Activated CD4-positive, alpha-beta memory T cell treated with anti-CD3 and anti-CD28 coated beads, Interleukin-2, amount 10 ng/mL, durations not matched to agents 7 days and 5 days (primary cell): ENCODE measurements at places on chromosomes 4 and X. TPM values are rescaled to one million over a fixed set of nuclear protein-coding genes. Genes with fewer than 3 reads are reported as not detected.

- H3K36me3 ChIP-seq = no peaks in the 10 kb centered on the region
- no peaks in the 10 kb centered on the region for H3K27me3 ChIP-seq
- H3K4me1 ChIP-seq = no peaks in the 10 kb centered on the region
- no peak overlapping the region for H3K4me3 ChIP-seq
- no peak for DNase-seq
- H3K27ac ChIP-seq = no peak overlapping the region
Observed at GRCh38 chrX:88024022-88024421, 506.4 kb downstream of the KLHL4 start.

DNA sequence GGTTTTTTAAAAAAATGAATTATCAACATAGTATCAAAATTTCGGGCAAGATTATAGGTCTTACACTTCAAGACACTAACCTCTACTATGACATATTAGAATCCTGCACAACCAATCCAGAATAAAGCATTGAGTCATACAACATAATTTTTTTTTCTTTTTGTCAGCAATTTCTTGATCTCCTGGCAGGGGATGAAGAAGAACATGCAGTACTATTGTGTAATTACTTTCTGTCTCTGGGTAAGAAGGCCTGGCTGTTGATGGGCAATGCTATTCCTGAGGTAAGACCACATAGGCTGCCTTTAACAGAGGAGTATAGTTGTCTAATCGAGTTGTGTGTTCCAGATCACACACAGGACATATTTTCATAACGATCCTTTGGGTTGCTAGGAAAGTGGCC lies 67.5 kb downstream of the FBXL5 start:
- no peaks in the 10 kb centered on the region for H3K4me1 ChIP-seq
- DNase-seq = no peak
- H3K27ac ChIP-seq = no peak overlapping the region

- no peak overlapping the region for H3K4me3 ChIP-seq
- no peaks in the 10 kb centered on the region for H3K4me1 ChIP-seq
- H3K27me3 ChIP-seq = no peaks in the 10 kb centered on the region
Observed at GRCh38 chrX:5086388-5086787, 1142.3 kb downstream of the NLGN4X start.

DNA sequence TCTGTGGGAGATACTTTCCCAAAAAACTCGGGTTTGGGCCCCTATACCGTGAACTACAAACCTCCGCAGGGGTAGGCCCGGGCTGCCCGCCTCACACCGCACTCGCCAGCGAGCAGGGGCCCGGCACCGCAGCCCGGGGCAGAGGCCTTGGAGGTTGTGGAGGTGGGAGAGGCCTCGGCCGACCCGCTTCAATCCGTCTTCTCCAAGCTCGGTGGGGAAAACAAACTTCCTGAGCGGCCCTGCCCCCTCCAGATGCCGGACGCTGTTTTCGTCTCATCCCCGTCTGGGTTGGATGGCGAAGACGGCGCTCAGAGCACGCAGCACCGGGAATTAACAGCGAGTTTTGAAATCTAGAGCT lies 442 bp upstream of the MCUB start:
- peak; percentile 56 for DNase-seq
- peaks cover 47% of the 10 kb centered on the region for H3K4me1 ChIP-seq
- H3K27ac ChIP-seq = peak overlapping the region; percentile 94
- H3K27me3 ChIP-seq = no peaks in the 10 kb centered on the region

GRCh38 chr4:109499513-109499912 lies 60.5 kb upstream of the MCUB start:
- no peak overlapping the region for H3K27ac ChIP-seq
- H3K4me3 ChIP-seq = no peak overlapping the region
- no peaks in the 10 kb centered on the region for H3K27me3 ChIP-seq
- H3K36me3 ChIP-seq = peaks cover 62% of the 10 kb centered on the region
- H3K4me1 ChIP-seq = peaks cover 6% of the 10 kb centered on the region

GRCh38 chrX:7127056-7127455 lies 20.5 kb upstream of the STS start:
- no peaks in the 10 kb centered on the region for H3K27me3 ChIP-seq
- no peak overlapping the region for H3K27ac ChIP-seq
- no peak overlapping the region for H3K4me3 ChIP-seq
- peaks cover 4% of the 10 kb centered on the region for H3K36me3 ChIP-seq

- H3K4me1 ChIP-seq = peaks cover 20% of the 10 kb centered on the region
- no peak for DNase-seq
- no peaks in the 10 kb centered on the region for H3K36me3 ChIP-seq
- peak within 1 kb of the TSS; percentile 76 for H3K4me3 ChIP-seq
- peaks cover 51% of the 10 kb centered on the region for H3K27me3 ChIP-seq
Observed at GRCh38 chr4:95548738-95549245, at the start of gene UNC5C. TSS of gene UNC5C (minus strand) at chr4:95548973.

GRCh38 chr4:146238107-146238506 lies 23.8 kb downstream of the REELD1 start:
- no peaks in the 10 kb centered on the region for H3K36me3 ChIP-seq
- no peak overlapping the region for H3K27ac ChIP-seq
- no peak overlapping the region for H3K4me3 ChIP-seq
- H3K4me1 ChIP-seq = peaks cover 6% of the 10 kb centered on the region

GRCh38 chrX:257681-258289 lies 23.4 kb upstream of the PLCXD1 start:
- H3K4me1 ChIP-seq = no peaks in the 10 kb centered on the region
- no peak overlapping the region for H3K27ac ChIP-seq
- no peak overlapping the region for H3K4me3 ChIP-seq
- H3K36me3 ChIP-seq = no peaks in the 10 kb centered on the region
- no peaks in the 10 kb centered on the region for H3K27me3 ChIP-seq

- H3K27me3 ChIP-seq = peaks cover 2% of the 10 kb centered on the region
- no peaks in the 10 kb centered on the region for H3K36me3 ChIP-seq
- no peak overlapping the region for H3K4me3 ChIP-seq
- no peak overlapping the region for H3K27ac ChIP-seq
Observed at GRCh38 chrX:119067023-119067739, 5.6 kb upstream of the CT47C1 start.

GRCh38 chrX:136115126-136115903 lies 32.0 kb upstream of the FHL1 start:
- no peaks in the 10 kb centered on the region for H3K27me3 ChIP-seq
- no peaks in the 10 kb centered on the region for H3K36me3 ChIP-seq
- no peak overlapping the region for H3K4me3 ChIP-seq
- no peak overlapping the region for H3K27ac ChIP-seq

DNA sequence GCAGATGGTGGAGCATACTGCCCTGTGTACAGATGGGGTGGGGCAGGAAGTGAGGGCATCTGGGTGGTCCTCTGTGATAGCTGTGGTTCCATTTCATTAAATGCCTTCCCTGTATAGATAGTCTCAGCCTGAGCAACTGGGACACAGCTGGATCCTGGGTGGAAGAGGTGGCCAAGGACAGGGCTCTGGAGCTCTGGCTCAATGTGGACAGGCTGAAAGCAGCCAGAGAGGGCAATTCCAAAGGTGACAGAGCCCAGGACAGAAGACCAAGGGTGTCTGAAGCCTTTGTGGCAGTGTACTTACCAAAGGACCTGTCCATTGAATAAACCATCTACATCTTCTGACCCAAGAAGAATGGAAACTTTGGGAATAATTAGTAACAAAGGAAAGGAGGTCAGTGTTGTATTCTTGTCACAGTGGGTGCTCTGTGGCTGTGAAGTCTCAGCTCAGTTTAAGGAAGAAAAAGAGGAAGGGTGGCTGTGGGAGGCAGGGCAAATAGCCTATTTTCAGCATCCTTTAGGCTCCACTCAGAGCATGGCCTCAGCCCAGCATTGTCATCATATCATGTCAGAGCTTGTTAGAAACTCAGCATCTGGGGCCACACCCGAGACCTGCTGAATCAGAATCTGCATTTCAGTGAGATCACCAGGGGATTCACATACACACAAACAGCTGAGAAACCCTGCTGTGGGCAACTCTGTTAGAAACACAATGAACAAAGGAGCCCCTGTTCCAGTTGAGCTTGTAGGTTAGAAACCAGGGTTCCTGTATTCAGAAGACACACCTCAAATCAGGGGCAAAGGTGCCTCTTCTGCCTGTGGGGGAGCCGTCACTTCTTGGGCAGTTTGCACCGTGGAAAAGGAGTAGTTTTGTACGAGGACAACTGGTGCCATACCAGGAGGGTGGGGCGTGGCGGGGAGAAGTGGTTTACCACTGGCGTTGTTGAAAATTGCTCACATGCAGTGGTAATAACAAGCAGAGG lies 168.6 kb downstream of the PTTG2 start:
- peaks cover 74% of the 10 kb centered on the region for H3K4me1 ChIP-seq
- DNase-seq = peak; percentile 81
- H3K4me3 ChIP-seq = peak overlapping the region; percentile 50
- H3K27ac ChIP-seq = peak overlapping the region; percentile 97
- H3K27me3 ChIP-seq = peaks cover 4% of the 10 kb centered on the region

GRCh38 chr4:184420402-184420801 lies 53.9 kb downstream of the IRF2 start:
- DNase-seq = peak; percentile 45
- H3K36me3 ChIP-seq = peaks cover 73% of the 10 kb centered on the region
- H3K27ac ChIP-seq = peak overlapping the region; percentile 98
- H3K4me1 ChIP-seq = peaks cover 85% of the 10 kb centered on the region

Gene RBMX2
- total RNA-seq = 25.9 TPM

Gene MAEA
- 61.6 TPM for total RNA-seq

Gene CFAP99
- 0.08 TPM for total RNA-seq

Gene NXF2B
- not detected for total RNA-seq

Gene MRPL1
- total RNA-seq = 19.7 TPM

Gene ODAPH
- 1.9 TPM for total RNA-seq

Gene RASL11B
- 0.33 TPM for total RNA-seq

Gene FOXP3
- 19.1 TPM for total RNA-seq

Gene HERC3
- total RNA-seq = 36.9 TPM
